NCI-H1694 treated with DMSO at 0.1 percent for 48 hours (cell line): ENCODE measurements at places on chromosomes 13 and 19.

DNA sequence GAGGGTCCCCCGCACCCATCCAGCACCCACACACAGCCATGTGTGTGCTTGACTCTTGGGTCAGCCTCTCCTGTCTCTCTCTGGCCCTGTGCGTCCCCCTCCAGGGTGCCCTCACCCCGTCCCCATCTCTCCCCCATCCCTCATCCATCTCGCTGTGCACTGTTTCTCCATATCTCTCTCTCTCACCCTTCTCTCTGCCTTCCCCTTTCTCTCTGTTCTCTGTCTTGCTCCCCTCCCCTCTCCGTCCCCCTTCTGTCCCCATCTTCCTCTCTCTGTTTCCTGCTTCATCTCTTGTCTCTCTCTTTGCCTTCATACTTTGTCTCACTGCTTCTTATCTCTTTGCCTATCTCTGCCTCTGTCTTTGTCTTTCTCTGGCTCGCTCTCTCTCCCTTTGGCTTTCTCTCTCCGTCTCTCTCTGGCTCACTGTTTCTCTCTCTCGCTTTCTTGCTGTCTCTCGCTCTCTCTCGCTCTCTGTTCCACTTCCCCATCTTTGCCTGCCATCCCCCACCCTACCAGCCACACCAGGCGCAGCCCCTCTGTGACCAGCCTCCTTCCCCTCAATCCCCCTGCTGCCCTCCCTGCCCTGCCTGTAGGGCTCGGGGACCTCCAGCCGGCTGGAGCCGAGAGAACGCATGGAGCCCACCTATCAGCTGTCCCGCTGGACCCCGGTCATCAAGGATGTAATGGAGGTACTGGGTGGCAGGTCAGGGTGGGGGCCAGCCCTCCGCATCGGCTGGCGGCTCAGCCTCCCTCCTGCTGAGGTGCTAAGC, 8.9 kb downstream of the STXBP2 start:
- DNase-seq, result no peak

GRCh38 chr13:113855012-113855921, 8.6 kb downstream of the GAS6 start:
- DNase-seq, result no peak

- no peak for DNase-seq
Observed at GRCh38 chr19:54518844-54519243, 16.2 kb downstream of the LAIR2 start.

GRCh38 chr13:33351319-33351718, 65.8 kb upstream of the STARD13 start:
- DNase-seq, result no peak

GRCh38 chr19:824885-825284, 2.8 kb upstream of the AZU1 start:
- DNase-seq, result no peak

- peak; percentile 88 for DNase-seq
Observed at GRCh38 chr19:35038623-35039512, 2.7 kb upstream of the HPN start.

- DNase-seq, result no peak
Observed at GRCh38 chr13:21074546-21074945, 13.2 kb upstream of the LATS2 start.

DNA sequence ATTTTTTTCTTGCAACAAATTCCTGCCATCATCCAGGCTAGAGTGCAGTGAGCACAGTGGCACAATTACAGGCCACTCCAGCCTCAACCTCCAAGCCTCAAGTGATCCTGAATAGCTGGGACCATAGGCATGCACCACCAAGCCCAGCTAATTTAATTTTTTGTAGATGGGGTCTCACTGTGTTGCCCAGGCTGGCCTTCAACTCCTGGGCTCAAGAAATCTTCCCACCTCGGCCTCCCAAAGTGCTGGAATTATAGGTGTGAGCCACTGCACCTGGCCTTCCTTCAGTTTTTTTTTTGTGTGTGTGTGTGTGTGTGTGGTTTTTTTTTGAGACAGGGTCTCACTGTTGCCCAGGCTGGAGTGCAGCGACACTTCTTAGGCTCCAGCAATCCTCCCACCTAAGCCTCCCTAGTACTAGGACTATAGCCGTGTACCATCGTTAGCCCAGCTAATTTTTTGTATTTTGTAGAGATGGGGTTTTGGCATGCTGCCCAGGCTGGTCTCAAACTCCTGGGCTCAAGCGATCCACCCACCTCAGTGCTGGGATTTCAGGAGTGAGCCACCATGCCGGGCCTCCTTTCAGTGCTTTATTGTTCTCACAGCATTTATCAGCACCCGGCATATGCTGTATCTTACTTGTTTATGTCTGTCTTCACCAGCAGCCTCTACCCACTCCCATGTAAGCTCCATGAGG, 5.9 kb upstream of the SRRM5 start:
- no peak for DNase-seq

DNA sequence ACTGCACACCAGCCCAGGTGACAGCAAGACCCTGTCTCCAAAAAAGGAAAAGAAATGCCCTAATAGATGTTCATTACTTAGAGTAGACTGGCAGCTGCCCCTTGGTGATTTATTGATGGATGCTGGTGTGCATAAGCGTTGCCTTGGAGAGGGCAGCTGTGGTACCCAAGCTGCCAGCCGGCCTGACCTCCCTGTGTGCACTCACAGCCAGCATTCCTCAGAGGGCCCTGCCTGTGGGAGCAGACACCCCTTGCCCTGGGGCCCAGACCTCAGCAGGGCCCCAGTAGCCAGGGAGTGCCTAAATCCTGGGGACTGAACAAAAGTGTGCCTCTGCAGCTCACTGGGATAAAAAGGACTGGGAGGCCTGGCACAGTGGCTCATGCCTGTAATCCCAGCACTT, 7.8 kb upstream of the ACTN4 start:
- DNase-seq, result no peak

- DNase-seq, result no peak
Observed at GRCh38 chr19:36986131-36986530, 70.0 kb downstream of the ZNF568 start.

DNA sequence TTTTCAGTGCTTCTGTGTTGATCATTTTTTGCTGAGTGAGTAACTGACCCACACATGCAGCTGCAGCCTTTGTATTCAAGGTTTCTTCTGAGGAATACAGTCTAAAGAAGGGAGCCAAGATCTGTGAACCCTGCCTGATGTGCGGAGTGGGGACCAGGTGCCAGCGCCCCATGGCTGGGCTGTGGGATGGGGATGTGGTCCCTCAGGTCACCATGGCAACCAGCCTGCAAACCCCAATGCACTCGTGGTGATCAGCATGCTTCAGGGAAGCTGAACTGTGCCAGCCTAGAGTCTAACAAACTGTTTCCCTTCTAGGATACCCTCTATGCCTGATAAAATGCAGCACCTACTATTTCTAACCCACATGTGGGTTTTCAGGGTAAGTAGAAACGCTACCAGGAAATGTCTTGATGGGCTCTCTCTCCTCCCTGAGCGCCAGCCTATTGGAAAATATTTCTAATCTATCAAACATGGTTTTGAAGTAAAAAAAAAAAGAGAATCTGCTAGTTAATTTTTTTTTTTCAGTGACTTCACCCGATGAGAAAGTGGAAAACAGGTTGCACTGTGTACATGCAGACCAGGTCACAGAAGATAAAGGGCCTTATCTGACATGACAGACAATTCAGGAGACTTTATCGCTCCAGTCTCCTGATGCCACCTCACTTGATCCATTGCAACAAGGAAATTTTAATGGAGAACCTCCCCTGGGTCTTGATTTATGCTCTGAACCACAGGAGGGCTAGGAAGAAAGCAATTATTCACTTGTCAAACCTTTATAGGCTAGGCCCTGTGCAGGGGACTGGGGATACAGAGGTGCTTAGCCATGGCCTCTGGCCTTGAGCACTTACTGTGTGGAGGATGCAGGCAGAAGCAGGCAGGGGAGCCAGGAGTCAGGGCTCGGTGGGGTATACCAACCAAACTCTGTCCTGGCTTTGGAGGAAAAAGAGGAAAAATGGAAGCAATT, 51.1 kb downstream of the RASL11A start:
- DNase-seq, result no peak

GRCh38 chr19:32404213-32404932, 1.2 kb upstream of the DPY19L3 start:
- DNase-seq, result no peak

DNA sequence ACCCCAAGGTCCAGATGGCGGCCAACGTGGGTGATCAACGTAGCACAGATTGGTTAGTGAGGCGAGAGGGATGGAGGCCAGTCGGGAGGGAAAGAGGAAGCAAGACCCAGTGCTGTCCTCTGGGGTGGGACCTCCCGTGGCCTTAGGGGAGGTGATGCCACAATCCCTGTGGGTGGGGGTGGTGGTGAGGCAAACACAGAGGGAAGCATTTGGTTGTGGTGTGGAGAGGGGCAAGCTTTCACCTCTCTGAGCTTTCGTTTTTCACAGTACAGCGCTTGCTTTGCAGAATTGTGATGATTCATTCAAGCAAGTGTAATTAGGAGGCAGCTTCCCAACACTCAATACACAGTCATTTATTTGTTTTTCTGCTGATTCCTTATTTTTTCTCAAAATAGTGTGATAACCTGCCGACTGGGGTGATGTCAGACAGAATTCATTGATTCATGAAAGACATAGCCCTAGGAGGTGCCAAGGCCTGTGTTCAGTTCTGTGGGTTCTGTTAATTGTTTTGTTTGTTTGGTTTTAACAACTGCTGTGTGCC, 2.4 kb downstream of the LENG8 start:
- no peak for DNase-seq

DNA sequence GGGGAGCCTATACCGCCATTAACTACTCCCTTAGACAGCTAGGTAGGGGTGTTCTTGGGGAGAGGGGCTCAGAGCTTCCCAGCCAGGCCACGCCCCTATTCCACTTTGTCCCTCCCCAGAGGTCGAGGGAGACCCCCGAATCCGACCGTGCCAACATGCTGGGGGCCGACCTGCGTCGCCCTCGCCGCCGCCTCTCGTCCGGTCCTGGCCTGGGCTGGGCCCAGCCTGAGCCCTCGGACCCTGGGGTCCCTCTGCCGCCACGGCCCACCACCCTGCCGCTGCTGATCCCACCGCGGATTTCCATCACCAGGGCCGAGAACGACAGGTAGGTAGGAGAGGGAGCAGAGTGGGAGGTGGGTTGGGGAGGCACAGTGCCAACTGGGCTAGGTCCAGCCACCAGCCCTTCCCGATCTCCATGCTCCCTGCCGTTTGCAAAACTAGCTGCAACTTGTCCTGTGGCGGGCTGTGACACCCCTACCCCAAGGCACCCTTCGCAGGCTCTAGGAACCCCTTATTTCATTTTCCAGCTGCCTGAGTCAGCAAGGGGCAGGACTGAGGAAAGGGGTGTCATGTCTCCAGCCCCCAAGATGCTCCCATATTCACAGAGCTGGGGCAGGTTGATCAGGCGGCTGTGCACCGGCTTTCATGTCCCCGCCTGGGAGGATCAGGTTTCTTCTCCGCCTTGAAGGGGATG, 2.6 kb upstream of the PDE4A start:
- no peak for DNase-seq

DNA sequence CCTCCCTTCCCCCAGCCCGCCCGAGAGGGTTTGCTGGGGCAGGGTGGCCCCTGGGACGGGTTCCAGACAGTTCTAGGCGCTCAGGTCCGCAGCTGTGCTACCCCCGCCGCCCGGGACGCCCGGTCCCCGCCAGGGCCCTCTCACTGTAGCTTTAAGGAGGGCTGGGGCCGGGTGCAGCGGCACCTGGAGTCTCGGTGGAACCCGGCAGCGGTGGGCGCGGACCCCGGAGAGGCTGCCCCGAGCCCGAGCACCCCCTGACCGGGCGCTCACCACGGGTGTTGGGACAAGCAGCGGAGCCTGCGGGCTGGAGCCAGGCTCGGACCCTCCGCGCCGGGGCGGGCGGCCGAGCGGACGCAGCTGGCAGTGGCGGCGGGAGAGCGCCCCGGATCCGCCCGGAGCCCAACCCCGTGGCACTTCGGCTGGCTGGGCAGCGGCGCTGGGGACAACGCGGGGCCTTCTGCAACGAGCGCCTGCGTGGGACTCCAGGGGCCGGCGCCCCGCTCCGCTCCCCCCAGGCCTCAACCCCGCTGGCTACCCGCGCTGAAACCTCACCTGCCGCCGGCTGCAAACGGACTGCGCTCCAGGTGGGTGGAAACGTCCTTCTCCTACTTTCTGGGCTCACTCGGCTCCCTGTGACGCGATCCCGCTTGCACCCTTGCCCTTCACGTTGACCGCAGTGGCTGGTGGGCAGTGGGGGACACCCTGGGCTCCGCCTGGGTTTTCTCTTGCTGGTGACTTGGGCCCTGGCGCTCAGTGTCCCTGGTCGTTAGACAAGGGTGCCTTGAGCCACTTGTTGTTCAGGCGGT, 81.1 kb downstream of the ZNF429 start:
- DNase-seq, result no peak

DNA sequence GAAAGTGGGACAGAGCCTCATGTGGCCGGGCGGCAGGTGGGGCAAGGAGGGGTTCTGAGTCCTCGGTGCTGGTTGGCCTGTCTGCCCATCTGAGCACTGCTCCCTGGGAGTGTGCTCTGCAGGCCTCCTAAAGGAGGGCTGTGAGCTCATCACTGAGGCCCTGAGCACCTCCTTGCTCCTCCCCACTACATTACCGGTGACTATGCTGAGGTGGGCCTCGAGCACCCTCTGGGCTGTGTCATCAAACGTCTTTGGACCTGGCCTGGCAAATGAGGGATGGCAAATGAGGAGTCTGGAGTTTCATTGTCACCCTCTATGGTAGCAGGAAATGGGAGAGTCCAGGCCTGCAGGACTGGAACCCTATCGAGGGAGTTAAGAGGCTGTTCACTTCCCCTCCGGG, 38.8 kb upstream of the ZNF429 start:
- no peak for DNase-seq
